Bone marrow (tissue), 2 donors: ENCODE measurements at places on chromosomes 12 and 14.

- DNase-seq, result no peak
Observed at GRCh38 chr12:131074221-131075083, 120.7 kb downstream of the ADGRD1 start.

- DNase-seq, result no peak
Observed at GRCh38 chr12:31219521-31219920, 106.4 kb downstream of the SINHCAF start.

DNA sequence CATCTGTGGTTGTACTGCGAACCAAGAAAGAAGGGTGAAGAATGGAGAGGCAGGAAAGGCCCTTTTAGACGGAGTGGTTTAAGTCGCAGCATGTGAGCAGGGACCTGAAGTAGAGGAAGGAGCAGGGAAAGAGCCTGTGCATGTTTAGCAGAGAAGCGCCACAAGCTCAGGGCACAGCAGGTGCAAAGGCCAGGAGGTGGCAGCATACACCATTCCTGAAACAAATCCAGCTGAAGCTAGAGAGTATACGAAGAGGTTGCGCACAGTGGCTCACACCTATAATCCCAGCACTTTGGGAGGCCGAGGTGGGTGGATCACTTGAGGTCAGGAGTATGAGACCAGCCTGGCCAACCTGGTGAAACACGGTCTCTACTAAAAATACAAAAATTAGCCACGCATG is 49.9 kb downstream of the HELB start:
- no peak for DNase-seq

- DNase-seq, result no peak
Observed at GRCh38 chr14:71116568-71117122, 209.4 kb downstream of the PCNX1 start.

DNA sequence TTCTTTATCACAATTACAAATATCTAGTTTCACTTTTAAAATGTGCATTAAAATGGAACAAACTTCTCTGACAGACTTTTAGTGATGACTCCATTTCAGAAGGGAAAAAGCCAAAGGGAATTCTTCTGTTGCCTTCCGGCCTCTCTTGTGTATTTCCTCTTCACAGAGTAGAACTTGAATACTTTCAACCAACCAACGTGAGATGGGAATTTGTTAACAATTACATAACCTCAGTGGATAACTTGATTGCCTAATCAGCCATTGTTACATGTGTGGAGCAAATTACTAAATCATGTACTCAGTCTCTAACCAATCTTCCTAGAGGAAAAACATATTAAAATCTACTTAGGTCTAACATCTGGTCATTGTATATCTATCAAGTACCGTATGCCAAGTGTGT is 291.1 kb downstream of the SYT1 start:
- no peak for DNase-seq
